ENCODE measurements at places on chromosomes 2 and 18.

GRCh38 chr2:149009576-149010461 is 28.7 kb upstream of the LYPD6B start:
- no peak for DNase-seq

DNA sequence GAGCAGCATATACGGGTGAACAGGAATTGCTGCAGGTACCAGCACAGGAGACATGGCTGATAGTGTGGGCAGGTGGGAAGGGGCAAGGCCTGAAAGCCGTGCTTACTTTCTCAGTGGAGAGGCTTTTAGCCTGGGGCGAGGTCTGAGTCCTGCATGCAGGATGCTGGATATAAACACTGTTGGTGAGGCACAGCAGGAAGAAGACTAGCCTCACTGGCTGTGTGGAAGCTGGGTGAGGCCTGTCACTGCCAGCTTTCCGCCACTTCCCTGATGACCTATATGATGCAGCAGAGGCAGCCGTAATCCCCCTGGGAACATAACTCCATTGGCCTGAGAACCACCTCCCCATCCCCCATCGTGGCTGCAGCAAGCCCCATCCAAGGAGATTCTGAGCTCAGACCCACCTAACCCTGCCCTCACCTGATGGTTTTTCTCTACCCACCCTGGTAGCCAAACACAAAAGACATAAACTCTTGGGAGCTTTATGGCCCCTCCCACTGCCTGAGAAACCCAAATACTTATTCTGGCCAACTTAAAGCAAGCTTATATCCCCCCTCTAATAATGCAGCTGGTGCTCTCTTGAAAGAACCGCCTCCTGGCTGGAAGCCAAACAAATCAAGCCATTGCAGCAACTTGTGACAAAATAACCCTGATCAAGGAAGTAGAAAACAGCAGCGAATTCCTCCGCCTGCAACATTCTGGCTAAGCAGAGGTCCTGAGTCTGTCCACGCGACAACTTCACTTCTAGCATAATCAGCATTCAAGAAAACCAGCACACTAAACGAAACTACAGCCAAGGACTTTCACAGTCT is 54.6 kb upstream of the DSC1 start:
- DNase-seq = no peak

- DNase-seq = no peak
Observed at GRCh38 chr2:51717312-51717711, 685.4 kb upstream of the NRXN1 start.

- no peak for DNase-seq
Observed at GRCh38 chr2:126220331-126220730, 435.6 kb upstream of the GYPC start.

- DNase-seq = no peak
Observed at GRCh38 chr2:152761214-152761613, 42.8 kb downstream of the ARL6IP6 start.

GRCh38 chr2:119826370-119826961 is 66.7 kb downstream of the PTPN4 start:
- DNase-seq = no peak

GRCh38 chr2:139805441-139805840 is 1025.3 kb upstream of the NXPH2 start:
- DNase-seq = no peak

- no peak for DNase-seq
Observed at GRCh38 chr2:234392041-234392615, 104.8 kb downstream of the ARL4C start.

DNA sequence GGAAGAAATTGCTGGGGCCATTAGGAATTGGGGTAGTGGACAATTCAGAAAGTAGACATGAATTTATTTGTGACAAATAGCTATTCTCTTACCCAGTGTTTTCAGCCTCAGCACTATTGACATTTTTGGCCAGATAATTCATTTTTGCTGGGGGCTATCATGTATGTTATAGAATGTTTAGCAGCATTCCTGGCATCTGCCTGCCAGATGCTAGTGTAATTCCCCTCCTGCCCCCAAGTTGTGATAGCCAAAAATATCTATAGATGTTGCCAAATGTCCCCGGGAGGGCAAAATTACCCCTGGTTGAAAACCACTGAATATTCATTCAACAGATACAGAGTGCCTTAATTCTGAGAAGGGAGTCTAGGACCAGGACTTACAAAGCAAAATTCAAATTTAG is 183.6 kb downstream of the BABAM2 start:
- DNase-seq = no peak

- DNase-seq = no peak
Observed at GRCh38 chr2:97926946-97927345, 68.8 kb downstream of the TMEM131 start.

All from stimulated activated CD4-positive, alpha-beta T cell treated with anti-CD3 and anti-CD28 coated beads, Interleukin-1b, Interleukin-23, amount 100 ng/mL, for 4 hours (primary cell).